Cerebellar nuclear complex (tissue), 1 donor: ENCODE measurements at places on chromosomes 16 and 17.

- DNase-seq, result no peak
Observed at GRCh38 chr16:57799600-57800199, 2.6 kb downstream of the KIFC3 start.

DNA sequence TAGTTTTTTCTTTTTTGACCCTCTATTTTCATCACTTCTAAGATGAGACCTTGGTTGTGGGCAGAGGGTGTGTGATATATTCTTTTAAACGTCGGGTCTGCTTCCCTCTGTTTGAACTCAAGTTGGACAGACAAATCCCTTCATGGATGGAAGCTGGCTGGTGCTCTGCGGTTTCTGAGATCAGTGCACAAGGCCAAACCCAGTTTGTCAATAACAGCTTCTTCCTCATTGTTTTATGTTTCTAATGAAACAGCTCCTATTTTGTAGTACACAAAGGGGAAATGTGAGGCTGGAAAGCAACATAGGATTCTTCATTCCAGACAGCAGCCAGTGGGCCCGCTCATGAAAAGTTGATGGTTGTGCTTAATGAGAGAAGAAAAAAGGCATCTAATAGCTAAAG lies 159.6 kb downstream of the PRKCA start:
- no peak for DNase-seq

- no peak for DNase-seq
Observed at GRCh38 chr17:68461589-68461988, 4.3 kb upstream of the WIPI1 start.

DNA sequence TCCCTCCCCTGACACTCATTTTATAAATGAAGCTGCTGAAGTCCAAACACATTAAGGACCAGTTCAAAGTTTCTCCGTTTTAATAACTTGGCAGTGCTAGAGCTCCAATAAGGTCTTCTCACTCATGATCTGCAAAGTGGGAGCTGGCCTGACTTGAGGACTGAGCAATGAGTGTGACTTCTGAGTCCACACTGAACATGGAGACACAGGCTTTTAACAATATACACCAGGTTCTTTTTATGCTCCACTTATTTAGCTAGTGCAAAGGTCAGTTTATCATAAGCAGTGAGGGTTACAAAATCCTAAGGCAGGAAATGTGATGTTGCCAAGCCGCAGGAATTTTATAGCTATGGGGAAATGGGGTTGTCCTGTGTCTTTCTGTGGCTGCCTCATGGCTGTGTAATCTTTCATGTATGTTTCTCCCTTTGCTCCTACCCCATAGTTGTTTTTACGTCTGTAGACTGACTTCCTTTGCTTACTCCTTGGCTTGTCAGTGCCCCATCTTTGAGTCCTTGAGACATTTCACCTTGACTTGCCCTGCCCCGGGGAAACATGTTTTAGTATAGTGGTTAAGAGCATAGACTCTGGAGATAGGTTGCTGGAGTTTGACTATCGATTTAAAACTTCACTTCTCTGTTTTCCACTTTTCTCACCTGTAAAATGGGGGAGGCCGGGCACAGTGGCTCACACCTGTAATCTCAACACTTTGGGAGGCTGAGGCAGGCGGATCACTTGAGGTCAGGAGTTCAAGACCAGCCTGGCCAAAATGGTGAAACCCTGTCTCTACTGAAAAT lies 12.2 kb upstream of the MMD start:
- DNase-seq, result no peak

DNA sequence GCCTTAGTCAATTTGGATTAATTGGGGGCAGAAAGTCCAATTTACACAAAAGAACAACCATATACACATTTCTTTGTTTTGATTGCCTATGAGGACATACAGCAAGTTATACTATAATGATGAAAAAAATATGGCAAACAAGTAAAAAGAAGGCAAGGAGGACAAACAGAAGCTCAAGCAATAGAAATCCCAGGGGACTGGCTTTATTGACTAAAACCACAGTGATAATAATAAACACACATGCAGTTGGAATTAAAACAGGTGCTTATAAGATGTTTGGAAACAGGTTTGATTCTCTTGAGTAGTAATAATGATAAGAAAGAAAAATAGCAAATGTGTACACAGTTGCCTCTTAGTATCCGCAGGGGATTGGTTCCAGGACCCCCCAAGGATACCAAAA lies 176.4 kb downstream of the SHISA9 start:
- no peak for DNase-seq

DNA sequence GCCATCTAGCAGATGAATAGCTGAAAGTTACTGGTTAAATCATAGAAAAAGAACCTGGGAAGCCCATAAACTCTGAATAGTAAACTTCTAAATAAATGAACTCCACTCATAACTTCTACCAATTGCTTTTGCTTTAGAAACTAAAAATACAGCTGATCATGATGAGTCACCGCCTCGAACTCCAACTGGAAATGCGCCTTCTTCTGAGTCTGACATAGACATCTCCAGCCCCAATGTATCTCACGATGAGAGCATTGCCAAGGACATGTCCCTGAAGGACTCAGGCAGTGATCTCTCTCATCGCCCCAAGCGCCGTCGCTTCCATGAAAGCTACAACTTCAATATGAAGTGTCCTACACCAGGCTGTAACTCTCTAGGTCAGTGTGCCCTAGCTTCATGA lies 9.7 kb downstream of the KAT7 start:
- DNase-seq, result no peak

DNA sequence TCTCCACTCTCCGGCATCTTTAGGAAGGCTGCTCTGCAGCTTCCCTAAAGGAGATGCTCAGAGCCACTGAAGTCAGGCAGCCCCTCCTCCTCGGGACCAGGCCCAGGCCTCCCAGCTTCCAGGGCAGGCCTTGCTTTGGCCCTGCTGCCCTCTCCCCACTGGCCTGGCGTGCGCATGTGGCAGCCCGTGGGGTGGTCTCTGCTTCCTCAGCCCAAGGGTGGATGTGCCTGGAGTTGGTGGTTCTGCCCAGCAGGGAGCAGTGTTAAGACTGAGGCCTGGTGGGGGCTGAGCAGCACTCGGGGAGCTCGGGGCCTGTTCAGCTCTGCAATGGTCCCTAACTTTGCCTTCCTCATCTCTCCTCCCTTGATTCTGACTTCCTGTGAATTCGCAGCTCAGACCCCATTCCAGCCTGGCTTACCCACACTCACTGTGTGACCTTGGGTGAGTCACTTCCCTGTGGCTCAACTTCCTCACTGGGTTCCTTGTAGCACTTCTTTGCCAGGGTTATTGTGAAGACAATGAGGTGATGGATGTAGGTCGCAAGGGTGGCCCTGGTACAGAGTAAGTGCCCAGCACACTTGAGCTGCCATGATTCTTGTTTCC lies 63.2 kb downstream of the NKD1 start:
- DNase-seq, result no peak

GRCh38 chr16:50201787-50202186 lies 48.7 kb downstream of the TENT4B start:
- DNase-seq, result no peak
